Sigmoid colon (tissue), 7 donors: ENCODE measurements at places on chromosomes 5 and 9. TPM values are rescaled to one million over a fixed set of nuclear protein-coding genes. Genes with fewer than 3 reads are reported as not detected.
A peak's percentile ranks its signal among the peaks of the same experiment; 100 is the strongest.

GRCh38 chr5:141095263-141095641, 837 bp downstream of the PCDHB2 start:
- H3K27ac ChIP-seq: no peak overlapping the region
- H3K4me3 ChIP-seq: peak overlapping the region; percentile 38
- H3K4me1 ChIP-seq: no peaks in the 10 kb centered on the region
- no peak for DNase-seq
- H3K36me3 ChIP-seq: no peaks in the 10 kb centered on the region
- H3K27me3 ChIP-seq: peaks cover 39% of the 10 kb centered on the region

- DNase-seq: no peak
- no peaks in the 10 kb centered on the region for H3K36me3 ChIP-seq
- H3K4me1 ChIP-seq: peaks cover 8% of the 10 kb centered on the region
- H3K4me3 ChIP-seq: no peak overlapping the region
- no peak overlapping the region for H3K27ac ChIP-seq
Observed at GRCh38 chr5:154625031-154625430, 130.1 kb upstream of the LARP1 start.

DNA sequence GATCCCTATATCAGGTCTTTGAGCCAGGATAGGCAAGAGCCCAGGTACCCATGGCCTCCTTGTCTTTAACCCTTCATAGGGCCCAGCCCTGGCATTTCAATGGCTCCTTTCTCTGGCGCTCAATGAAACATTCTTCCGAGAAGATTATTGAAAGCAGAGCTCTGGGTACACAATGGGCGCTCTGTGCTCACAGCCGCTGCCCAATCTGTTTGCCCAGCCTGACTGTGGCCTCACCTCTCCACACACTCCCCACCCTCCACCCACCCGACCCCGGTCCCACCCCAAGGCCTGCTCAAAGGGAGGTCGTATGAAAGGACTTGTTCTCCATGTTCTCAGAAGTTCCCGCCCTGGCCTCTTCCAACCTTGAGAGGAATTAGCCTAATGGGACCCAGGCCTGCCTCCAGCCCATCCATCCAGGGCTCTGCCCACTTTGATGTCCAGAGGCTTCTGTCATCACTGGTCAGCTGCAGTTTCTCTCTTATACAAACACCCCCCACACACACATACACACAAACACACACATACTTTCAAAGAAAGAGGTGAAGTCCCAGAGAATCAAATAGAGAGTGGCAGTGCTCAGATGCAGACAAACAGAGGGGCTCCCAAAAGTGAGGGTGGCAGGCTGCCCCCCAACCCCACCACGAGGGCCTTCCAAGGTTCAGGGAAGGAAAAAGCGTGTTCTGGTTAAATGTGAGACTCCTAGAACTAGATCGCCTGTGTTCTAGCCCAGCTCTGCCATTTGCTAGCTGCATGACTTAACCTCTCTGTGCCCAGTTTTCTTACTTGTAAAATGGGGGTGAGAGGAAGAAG, 5.1 kb upstream of the ARSI start:
- H3K27ac ChIP-seq: peak overlapping the region; percentile 40
- H3K4me3 ChIP-seq: no peak overlapping the region
- DNase-seq: no peak
- H3K4me1 ChIP-seq: peaks cover 22% of the 10 kb centered on the region
- H3K27me3 ChIP-seq: no peaks in the 10 kb centered on the region
- no peaks in the 10 kb centered on the region for H3K36me3 ChIP-seq

- DNase-seq: no peak
- no peaks in the 10 kb centered on the region for H3K36me3 ChIP-seq
- H3K4me1 ChIP-seq: peaks cover 35% of the 10 kb centered on the region
- H3K4me3 ChIP-seq: no peak within 1 kb of the TSS
- H3K27me3 ChIP-seq: peaks cover 100% of the 10 kb centered on the region
Observed at GRCh38 chr5:55226934-55227663, at the start of gene MCIDAS. Gene MCIDAS, minus strand, starts transcription at chr5:55227315. Its CDS starts 177 bp downstream, at chr5:55227138.

GRCh38 chr9:37784291-37784615, 611 bp downstream of the EXOSC3 start:
- DNase-seq: no peak
- peak overlapping the region; percentile 92 for H3K4me3 ChIP-seq
- peaks cover 19% of the 10 kb centered on the region for H3K4me1 ChIP-seq
- H3K27ac ChIP-seq: peak overlapping the region; percentile 85
- peaks cover 4% of the 10 kb centered on the region for H3K27me3 ChIP-seq

DNA sequence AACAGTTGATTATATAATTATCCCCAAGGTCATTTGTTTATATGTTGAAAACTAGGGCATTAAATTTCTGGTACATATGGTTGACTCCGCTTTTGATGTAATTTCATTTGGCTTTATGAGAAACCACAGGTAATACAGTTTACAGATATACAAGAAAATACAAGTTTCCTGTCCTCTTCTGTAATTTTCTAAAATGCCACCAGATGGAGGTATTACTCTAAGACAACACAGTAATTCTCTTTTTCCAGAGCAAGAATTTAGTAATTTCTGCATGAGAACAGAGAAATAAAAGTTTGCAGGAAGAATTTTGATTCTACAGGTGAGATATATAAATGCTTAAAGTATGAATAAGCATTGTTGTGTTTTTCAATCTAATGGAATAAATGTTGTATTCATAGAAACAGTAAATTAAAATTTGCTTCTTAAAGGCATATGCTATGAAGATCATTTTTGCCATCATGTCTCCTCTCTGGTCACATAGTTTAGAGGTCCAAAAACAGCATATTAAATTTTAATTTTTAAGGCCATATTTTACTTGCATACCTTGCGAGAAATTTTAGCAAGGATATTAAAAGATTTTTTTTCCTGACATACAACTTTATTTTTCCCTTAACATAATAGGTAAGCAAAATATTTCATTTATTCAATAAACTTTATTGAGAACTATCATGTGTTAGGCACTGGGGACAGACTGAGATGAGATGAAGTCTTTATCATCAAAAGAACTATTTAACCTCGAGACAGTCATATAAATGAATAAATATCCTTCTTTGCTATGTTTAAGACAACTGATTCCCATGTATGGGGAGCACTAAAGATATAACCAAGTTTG, 22.7 kb downstream of the CHD1 start:
- no peak overlapping the region for H3K4me3 ChIP-seq
- DNase-seq: no peak
- H3K27me3 ChIP-seq: no peaks in the 10 kb centered on the region
- H3K36me3 ChIP-seq: peaks cover 37% of the 10 kb centered on the region
- no peaks in the 10 kb centered on the region for H3K4me1 ChIP-seq

GRCh38 chr5:67561151-67561932, 364.7 kb upstream of the CD180 start:
- H3K36me3 ChIP-seq: no peaks in the 10 kb centered on the region
- H3K4me3 ChIP-seq: no peak overlapping the region
- H3K27ac ChIP-seq: no peak overlapping the region
- no peaks in the 10 kb centered on the region for H3K27me3 ChIP-seq

DNA sequence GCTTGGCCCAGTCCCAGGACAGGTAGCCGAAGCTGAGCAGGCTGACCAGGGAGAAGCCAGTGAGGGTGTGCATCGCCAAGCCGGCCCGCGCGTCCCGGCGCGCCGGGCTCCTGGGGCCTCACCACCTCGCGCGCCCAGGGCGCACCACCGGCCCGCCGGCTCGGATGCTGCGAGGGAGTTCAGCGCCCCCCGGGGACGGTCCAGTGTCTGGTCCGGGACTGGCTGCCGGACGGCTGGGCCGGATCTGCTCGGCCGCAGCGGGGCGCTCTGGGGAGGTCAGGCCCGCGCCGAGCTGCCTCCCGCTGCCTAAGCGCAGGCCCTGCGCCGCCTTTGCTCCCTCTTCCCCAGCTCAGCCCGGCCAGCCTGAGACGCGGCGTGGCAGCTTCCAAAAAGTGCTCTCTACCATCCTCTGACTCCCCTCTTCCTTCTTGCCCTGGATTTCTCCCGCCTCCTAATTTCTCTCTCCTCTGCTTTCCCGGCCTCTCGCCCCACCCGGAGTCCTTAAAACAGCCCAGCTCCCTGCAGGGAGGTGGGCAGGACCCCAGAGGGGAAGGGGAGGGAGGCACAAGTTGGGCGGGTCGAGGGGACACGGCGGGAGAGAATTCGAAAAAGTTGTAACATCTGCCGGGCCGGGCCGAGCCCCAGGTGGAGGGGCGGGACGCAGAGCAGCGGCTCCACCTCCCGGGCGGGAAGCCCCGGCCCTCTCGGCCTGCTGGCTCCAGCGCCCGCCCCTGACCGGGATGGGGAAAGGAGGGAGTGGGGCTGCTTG, at the start of gene ARSI:
Gene ARSI, minus strand, starts transcription at position 605 of the 769 bp plus-strand sequence. Its CDS starts 532 bp downstream, at position 73.
- no peaks in the 10 kb centered on the region for H3K36me3 ChIP-seq
- H3K27ac ChIP-seq: peak within 1 kb of the TSS; percentile 86
- DNase-seq: peak; percentile 83
- H3K27me3 ChIP-seq: no peaks in the 10 kb centered on the region

DNA sequence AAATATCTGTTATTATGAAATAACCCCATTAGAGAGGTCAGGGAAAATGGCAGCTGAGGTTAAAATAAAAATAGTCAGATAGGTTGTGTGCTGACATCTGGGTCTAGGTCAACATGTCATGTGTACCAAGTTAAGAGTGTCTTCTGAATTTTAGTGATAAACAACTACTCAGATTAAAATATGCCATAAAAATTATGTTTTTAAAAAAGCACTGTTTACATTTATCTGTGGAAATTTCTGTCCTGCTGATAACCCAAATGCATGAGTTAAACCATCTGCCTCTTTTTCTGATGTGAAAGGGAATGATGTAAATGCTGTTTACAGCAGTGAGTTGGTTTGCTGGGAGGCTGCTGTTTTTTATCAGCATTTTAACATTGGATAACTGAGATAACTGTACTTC, 361.2 kb upstream of the TARS1 start:
- no peaks in the 10 kb centered on the region for H3K4me1 ChIP-seq
- no peaks in the 10 kb centered on the region for H3K36me3 ChIP-seq
- H3K27ac ChIP-seq: no peak overlapping the region
- no peak for DNase-seq
- H3K27me3 ChIP-seq: no peaks in the 10 kb centered on the region

DNA sequence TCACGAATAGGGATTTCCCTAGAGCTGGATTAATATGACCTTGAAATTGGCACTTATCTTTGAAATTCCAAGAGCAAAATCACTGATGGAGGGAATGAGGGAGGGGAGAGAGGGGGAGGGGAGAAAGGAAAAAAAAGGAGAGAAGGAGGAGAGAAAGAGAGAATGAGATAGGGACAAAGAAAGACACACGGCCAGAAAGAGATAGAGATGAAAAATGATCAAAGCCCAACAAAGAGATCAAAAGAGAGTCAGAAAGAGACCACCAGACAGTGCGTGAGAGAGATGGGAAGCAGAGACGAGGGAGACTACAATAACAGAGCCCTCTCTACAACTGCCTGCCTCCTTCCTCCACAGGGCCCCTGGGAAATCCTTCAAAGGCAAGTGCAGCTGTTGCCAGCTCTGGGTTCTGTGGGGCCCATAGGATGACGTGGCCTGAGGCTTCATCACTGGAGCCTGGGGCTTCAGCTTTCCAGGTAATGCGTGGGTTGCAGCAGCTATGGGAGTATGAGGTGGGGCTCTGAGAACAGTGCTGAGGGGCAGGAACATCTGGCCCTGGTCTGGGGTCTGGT, 58.3 kb upstream of the SHB start:
- no peaks in the 10 kb centered on the region for H3K4me1 ChIP-seq
- H3K27ac ChIP-seq: no peak overlapping the region
- no peaks in the 10 kb centered on the region for H3K27me3 ChIP-seq
- no peaks in the 10 kb centered on the region for H3K36me3 ChIP-seq

Gene TAS2R1
- total RNA-seq: not detected

Gene PCDHGA12
- 5.4 TPM for total RNA-seq

Gene ENC1
- total RNA-seq: 11.8 TPM

Gene RECK
- total RNA-seq: 16.1 TPM
